ENCODE measurements at places on chromosomes 13 and 19.

- no peak for DNase-seq
Observed at GRCh38 chr13:42334329-42334706, 62.4 kb downstream of the AKAP11 start.

GRCh38 chr19:55585658-55586339, 5.2 kb upstream of the ZNF579 start:
- DNase-seq: no peak

GRCh38 chr19:2173767-2174577, 10.2 kb downstream of the DOT1L start:
- DNase-seq: no peak

DNA sequence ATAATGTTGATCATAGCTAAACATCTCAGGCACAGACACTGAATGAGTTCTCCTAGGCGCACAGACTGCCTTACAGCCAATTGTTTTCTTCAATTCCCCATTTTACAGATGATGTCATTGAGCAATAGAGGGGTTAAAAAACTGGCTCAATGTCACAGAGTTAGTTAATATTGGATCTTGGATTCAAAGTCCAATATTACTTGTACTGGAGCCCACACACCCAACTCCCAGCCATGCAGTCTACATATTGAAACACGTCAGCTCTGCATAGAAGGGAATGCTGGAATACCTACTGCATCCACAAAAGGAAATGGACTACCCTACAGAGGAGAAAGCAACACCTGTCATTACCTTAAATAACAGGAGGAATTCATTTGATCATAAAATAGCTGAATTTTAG, 76.1 kb upstream of the SLC15A1 start:
- no peak for DNase-seq

DNA sequence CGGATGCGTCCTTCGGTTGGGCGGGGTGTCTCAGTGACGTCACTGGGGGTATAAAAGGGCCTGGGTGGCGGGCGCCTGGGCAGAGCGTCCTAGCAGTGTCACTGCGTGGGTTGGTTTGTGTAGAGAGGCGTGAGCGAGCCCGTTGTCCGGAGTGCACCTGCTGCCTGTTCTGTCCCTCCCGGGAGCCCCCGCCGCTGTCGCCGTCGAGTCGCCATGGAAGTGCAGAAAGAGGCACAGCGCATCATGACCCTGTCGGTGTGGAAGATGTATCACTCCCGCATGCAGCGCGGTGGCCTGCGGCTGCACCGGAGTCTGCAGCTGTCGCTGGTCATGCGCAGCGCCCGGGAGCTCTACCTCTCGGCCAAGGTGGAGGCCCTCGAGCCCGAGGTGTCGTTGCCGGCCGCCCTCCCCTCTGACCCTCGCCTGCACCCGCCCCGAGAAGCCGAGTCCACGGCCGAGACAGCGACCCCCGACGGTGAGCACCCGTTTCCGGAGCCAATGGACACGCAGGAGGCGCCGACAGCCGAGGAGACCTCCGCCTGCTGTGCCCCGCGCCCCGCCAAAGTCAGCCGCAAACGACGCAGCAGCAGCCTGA, 2.9 kb downstream of the IER2 start:
- DNase-seq: no peak

- DNase-seq: no peak
Observed at GRCh38 chr13:99434258-99434788, 66.9 kb upstream of the TM9SF2 start.

DNA sequence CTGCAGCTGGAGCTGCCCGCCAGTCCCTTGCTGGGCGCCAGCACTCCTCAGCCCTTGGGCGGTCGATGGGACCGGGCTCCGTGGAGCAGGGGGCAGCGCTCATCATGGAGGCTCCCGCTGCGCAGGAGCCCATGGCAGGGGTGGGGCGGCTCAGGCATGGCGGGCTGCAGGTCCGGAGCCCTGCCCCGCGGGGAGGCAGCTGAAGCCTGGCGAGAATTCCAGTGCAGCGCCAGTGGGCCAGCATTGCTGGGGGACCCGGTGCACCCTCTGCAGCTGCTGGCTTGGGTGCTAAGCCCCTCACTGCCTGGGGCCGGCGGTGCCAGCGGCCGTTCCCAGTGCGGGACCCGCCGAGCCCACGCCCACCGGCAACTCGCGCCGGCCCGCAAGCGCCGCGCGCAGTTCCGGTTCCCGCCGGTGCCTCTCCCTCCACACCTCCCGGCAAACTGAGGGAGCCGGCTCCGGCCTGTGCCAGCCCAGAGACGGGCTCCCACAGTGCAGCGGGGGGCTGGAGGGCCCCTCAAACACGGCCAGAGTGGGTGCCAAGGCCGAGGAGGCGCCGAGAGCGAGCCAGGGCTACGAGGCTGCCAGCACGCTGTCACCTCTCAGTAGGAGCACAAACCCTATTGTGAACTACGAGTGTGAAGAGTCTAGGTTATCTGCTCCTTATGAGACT, 687.1 kb downstream of the PCDH17 start:
- DNase-seq: no peak

- DNase-seq: no peak
Observed at GRCh38 chr13:94218537-94218936, 260.9 kb downstream of the DCT start.

DNA sequence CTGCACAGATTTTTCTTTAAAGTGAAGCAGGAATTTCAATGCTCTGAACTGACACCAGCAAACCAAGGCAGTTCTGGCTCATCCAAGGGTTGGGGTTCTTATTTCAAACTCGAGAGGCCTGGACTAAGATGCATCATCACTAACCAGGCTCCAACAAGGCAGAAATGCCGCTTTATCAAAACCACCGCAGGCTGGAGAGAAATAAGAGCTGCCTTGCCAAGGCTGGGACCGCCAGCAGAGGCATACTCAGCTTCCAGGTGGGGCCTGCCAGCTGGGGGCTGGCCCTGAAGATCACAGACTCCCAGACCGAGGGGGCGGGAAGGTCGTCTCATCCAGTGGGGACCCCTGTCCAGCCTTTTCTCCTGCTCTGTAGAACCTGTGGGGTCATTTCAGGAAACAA, 37.4 kb upstream of the GAS6 start:
- DNase-seq: no peak

GRCh38 chr19:41076286-41076685, 12.0 kb upstream of the CYP2A13 start:
- DNase-seq: no peak

GRCh38 chr13:51721496-51721895, 82.5 kb downstream of the DHRS12 start:
- DNase-seq: no peak
